ENCODE measurements at places on chromosomes 16 and 17.
A peak's percentile ranks its signal among the peaks of the same experiment; 100 is the strongest.

DNA sequence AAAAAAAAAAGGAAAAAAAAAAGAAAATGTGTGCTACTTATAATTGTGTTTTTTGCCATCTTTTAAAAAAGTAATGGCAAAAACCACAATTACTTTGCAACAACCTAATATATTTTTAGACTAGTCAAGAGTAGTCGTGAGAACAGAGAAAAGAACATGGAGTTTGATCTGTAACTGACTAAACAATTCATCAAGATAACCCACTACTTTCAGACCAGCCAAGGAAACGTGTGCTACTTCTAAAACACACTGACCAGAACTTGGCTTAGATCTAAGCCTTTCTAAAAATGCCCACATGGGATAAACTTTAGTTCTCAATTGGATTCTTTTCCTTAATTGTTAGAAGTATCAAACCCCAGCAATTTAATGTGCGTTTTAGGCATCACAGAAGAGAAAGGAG is 616 bp downstream of the PECAM1 start:
- DNase-seq, result no peak

DNA sequence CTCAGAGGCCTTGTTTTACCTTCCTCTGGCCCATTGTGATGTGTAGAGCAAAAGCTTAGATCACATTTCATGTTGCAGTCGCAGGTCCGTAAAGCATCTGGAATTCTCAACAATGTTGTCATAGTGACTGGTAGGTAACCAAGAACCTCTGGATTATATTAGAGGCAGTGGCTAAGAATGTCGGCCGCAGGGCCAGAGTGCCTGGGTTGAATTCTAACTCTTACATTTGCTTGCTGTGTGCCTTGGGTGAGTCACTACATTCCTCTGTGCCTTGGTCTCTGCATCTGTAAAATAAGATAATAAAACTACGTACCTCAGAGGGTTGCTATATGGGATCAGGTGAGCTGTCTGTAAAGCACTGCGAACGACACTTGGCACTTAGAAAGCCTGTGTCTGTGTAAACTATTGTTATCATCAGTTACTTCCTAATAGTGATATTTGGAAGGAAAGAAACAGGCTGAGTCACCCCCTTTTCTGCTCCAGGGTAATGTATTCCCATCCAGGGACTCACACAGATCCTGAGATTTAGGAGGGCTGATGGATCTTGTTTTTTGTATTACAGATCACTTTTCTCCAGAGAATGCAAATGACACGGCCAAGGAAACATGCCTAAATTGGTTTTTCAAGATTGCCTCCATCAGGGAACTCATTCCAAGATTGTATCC is 52.2 kb downstream of the VPS35L start:
- DNase-seq, result no peak

DNA sequence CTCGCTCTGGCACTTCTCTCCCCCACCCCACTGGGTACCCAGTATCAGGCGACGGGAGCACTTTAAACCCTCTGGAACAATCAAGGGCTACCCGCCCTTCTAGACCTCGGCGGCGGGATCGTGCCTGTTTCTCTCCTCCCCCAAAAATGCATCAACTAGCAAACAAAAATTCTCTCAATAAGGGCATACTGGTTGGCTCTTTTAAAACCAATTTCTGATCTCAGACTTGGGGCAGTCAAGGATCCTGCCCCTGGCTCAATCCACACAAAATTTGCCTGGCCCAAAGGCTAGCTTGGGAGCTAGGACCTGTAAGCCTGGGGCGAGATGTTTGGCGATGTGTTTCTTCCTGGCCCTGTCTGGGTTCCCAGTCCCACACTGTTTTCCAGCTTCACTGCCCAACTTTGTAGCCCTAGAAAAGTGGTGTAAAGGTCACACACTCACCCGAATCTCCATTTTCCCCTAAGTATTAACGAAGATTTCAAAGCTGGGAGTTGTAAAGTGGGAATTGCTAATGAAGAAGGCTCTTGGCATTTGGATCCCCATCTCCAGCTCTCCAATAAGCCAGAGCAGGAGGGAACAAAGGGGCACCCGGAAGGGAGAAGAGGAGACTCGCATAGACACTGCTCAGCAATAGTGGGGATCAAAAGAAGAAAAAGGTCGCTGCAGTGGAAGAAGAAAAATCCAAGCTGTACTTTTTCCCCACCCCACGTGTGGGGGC is 14.4 kb upstream of the HOXB2 start:
- no peak for DNase-seq

DNA sequence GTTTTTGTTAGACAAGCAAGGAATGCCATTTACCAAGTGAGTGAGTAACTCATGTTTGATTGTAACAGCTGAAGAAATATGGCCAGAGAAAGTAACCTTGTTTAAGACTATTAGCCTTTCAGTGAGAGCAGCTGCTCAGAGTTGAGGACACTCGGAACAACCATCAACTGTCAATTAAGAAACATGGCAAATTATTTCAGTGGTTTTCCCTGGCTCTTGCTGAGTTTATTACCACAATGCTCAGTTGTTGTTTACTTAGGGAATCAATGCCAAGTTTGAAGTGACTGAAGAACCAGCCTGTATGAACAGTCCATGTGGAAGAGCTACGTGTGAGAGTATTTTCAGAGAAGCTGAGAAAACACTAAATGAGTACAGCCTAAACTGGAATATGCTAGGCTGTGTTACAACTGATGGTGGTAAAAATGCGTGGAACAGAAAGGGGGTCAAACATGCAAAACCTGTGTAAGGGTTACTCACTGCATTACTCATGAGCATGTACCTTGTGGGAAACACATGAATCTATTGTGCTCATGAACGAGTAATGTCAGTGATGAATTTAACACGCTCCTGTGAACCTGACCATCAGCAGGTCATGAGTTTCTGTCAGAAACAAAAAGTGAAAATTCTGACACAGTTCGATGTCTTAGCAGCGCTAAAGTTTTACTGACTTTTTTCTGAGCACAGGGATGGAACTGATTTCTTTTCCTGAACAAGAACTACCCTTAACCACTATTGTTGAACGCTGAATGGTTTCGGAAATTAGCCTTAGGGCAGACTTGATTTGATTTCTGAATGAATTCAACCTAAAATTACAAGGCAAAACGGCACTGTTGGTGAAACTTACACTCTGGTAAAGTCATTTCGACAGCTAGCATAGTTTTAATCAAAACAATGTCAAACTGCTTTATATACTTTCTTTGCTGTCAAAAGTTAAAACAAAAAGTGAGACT is 33.5 kb downstream of the GNA13 start:
- no peak for DNase-seq

DNA sequence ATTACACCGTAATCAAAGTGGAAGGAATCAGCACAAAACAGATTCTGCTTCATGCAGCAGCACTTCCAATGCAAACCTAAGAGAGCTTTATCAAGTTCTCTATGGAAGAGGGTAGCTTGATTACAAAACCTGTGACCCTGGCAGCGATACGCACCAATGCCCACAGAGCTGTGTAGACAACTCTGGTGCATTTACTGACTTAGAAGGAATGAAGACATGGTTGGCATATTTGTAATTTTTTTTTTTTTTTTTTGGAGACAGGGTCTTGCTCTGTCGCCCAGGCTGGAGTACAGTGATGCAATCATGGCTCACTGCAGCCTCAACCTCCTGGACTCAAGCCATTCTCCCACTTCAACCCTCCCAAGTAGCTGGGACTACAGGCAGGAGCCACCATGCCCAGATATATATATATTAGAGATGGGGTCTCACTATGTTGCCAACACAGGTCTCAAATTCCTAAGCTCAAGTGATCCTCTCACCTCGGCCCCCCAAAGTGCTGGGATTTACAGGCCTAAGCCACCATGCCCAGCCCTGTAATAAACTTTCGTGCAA is 49.4 kb downstream of the XPO6 start:
- DNase-seq, result no peak

DNA sequence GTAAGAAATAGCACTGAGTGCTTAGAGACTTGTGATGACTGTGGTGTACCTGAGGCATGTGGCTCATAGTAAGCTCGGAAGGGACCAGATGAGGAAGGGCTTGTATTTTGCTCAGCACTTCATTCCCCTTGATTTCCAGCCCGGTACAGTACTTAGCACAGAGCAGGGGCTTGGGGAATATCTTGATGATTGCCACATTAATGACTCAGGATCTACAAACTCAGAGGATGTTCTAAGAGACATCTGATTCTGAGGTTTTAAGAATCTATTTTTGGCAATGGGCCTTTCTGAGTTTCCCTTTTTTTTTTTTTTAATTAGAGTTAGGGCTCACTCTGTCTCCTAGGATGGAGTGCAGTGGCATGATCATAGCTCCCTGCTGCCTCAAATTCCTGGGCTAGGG is 9.1 kb downstream of the ASPHD1 start:
- no peak for DNase-seq

- DNase-seq, result peak; percentile 69
Measured at GRCh38 chr17:2400474-2400866, 390 bp downstream of the MNT start.

- no peak for DNase-seq
Measured at GRCh38 chr17:61230972-61231820, 168.4 kb upstream of the TBX2 start.

DNA sequence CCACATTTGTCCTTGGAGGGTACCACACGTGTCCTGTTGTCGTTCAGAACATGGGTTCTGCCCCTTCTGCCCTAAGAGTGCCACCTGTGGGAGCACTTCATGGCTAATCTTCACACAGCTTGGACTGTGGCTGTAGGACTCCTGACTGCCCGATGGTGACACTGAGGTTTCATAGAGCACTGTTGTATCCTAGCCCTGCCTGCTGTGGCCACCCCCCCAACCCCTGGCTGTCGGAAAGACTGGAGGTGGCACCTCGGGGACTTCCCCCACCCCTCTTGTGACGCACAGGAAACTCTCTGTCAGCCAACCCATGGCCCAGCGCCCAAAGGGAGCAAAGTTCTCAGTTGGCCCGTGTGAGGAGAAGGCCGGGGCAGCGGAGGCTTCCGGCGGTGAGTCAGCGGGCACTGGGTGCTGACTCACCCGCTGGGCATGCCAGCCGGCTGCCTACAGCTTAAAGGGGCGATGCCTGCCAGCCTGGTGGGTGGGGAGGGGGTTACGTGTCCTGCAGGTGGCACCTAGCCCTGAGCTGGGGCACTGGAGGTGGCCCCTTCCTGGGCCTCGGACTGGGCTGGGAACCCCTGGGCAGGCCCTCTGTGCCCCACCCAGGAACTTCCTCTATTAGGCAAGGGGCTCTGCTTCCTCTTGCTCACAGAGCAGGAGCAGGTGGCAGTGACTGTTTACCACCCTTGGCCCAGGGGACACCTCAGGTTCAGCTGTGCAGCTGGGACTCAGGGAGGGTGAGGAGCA is 3.4 kb downstream of the MAP2K3 start:
- DNase-seq, result no peak

DNA sequence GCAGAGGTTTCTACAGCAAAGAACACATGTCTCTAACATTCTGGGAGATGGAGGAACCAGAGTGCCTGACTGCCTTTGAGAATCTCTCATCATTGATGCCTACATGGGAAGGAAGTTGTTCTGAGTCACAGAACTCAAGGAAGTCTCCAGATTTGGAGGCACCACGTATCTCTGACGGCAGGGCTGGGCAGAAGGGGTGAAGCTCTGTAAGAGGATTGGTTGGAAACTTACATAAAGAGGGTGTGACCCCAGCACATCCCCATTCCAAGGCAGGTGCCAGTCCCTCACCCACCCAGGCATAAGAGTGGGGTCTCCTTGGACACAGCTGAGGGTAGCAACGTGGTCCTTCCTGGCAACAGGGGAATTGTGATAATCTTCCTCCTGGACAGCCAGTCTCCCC is 17.4 kb downstream of the TNFRSF13B start:
- no peak for DNase-seq

GRCh38 chr16:59048876-59049275 is 314.8 kb upstream of the GOT2 start:
- no peak for DNase-seq

DNA sequence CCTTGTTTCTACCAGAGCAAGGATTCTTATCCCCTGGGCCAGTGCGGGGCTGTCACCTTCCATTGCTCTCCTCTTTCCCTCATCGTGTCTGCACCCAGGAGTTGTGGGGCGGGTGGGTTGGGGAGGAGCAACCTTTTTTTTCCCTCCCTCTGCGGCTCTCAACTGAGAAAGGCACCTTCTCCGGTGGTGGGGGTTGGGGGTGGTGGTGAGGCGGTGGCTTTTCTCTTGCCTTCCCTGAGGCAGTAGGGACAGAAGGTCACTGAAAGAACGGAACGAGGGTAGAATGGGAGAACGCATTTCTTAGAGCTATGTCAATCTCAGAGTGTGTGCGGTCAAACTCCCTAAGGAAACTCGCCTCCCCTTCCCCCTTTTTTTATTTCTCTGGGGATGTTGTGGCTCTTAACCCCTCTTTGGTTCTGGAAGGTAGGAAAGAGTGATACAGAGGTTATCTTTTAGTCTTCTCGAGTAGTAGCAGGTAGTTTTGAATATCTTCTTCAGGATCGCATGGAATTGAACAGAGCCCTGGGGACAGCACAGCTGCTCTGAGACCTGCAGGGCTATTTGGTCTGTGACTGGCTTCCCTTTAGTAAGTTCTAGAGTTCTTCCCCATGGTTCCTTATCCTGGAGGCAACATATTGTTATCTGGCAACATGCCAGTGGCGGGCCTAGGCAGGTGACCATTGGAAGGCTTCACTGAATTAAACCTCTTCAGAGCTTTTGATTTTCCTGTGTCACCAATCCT is 994 bp downstream of the CLTC start:
- DNase-seq, result peak; percentile 18

DNA sequence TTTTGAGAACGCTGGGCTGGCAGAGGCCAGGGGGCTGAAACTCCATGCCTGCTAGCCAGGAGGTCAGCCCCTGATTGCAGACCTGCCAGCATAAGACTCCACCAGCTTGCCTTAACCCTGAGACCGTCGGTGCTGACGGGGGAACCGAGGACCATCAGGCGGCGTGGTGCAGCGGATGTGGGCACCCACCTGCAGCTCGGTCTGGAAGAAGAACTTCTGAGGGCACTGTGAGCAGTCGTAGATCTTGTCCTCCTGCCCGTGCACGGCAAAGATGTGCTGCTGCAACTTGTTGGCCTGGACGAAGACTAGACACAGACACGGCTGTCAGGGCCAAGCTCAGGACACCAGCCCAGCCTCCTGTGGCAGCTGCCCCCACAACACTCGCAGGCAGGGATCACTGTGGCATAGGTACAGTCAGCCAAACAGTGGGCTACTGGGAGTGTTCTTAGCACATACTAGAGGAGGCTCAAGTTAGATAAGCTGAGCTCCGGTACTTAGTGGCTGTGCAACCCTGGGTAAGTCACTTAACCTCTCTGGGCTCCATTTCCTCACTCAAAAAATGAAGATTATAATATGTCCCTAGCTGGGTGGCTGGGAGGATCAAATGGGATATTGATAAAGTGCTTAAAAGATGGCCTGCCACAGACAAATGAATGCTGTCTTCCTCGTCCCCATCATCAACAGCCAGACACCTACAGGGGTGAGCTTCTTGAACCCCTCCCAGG is 150.0 kb downstream of the C16orf78 start:
- DNase-seq, result no peak

- no peak for DNase-seq
Measured at GRCh38 chr16:68764862-68765261, 27.8 kb downstream of the CDH1 start.

GRCh38 chr17:6893382-6894205 is 62.1 kb upstream of the TEKT1 start:
- peak; percentile 24 for DNase-seq

Measured in WTC11 (cell line).